ENCODE measurements at places on chromosomes 13 and 19. TPM values are rescaled to one million over a fixed set of nuclear protein-coding genes. Genes with fewer than 3 reads are reported as not detected.

- no peak for DNase-seq
Observed at GRCh38 chr19:19405971-19406877, 749 bp downstream of the GATAD2A start.

The ZFP36 gene
- 15.1 TPM for total RNA-seq

GRCh38 chr13:107252428-107252827 lies 684.5 kb upstream of the ARGLU1 start:
- DNase-seq, result no peak

The MYCBP2 gene
- total RNA-seq, result 34.7 TPM

The ATXN8OS gene
- not detected for total RNA-seq

DNA sequence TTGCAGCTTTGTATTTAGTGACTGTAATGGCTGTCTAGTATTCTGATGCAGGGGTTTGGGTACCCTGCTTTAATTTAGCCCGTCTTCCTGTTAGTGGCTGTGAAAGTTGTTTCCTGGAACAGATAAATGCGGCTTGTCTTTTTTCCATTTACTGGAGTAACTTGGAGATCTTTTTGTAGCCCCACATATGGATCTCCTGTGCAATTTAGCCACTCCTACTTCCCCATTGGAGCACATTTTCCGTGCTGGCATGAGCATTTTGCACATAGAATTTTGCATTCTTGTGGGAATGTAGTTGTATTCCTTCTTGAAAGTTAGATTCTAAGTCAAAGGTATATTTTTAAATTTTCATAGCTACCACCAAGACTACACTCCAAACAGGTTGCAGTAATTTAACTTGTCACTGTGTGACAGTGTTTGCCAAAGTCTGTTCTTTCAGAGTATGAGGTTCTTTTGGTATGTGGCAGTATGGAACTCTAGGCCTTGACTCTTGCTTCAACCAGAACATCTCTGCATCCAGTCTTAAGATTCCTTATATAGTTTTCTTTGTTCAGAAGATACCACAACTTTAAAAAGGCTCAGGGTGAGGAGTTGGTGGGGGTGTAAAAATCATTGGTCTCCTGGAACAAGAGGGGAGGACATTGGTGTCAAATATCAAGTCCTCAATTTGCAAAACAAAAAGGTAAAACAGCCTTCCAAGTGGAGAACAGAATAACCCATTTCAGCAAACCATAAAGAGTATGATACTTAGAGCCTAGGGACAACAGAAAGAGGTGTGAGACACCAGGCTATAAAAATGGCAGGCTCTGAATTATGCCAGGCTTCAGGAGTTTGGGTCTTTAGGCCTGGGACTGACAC lies 21.1 kb upstream of the CCDC97 start:
- no peak for DNase-seq

GRCh38 chr13:82993417-82993816 lies 888.9 kb downstream of the SLITRK1 start:
- DNase-seq, result no peak

Measured in NCI-H460 (cell line).